Motor neuron (in vitro differentiated cells): ENCODE measurements at places on chromosomes 5 and 9. TPM values are rescaled to one million over a fixed set of nuclear protein-coding genes. Genes with fewer than 3 reads are reported as not detected.

The SHOC1 gene
- total RNA-seq = 0.41 and 0.67 TPM in 2 replicates

The SLC1A1 gene
- 11.4 and 12.0 TPM in 2 replicates for total RNA-seq

The RNF224 gene
- 0.63 and 0.71 TPM in 2 replicates for total RNA-seq

The GABRA6 gene
- 0.09 TPM in 1 of 2 replicates, not detected in the other for total RNA-seq

The QRFP gene
- total RNA-seq = 1.2 and 4.3 TPM in 2 replicates

The GM2A gene
- 11.2 and 11.9 TPM in 2 replicates for total RNA-seq

The EIF4EBP3 gene
- 2.0 and 2.1 TPM in 2 replicates for total RNA-seq

The OR1J2 gene
- not detected in 2 replicates for total RNA-seq

The NRARP gene
- 2.0 and 3.6 TPM in 2 replicates for total RNA-seq

The SPATA31D4 gene
- 0.14 TPM in 1 of 2 replicates, not detected in the other for total RNA-seq

The DNM1 gene
- 33.1 and 54.3 TPM in 2 replicates for total RNA-seq

The HAPLN1 gene
- 0.39 and 0.47 TPM in 2 replicates for total RNA-seq

The SPACA9 gene
- 17.2 and 18.7 TPM in 2 replicates for total RNA-seq

The DND1 gene
- total RNA-seq = 0.46 and 0.82 TPM in 2 replicates
